ENCODE measurements at places on chromosomes 3 and 15. TPM values are rescaled to one million over a fixed set of nuclear protein-coding genes. Genes with fewer than 3 reads are reported as not detected.
A peak's percentile ranks its signal among the peaks of the same experiment; 100 is the strongest.

ROBO1 gene
- 19.0 TPM for total RNA-seq

MYNN gene
- 22.0 TPM for total RNA-seq

CTDSPL2 gene
- 86.4 TPM for total RNA-seq

PLSCR4 gene
- 20.4 TPM for total RNA-seq

GRCh38 chr3:32493437-32494414 is 8.9 kb downstream of the CMTM6 start:
- DNase-seq, result peak; percentile 48

- DNase-seq, result no peak
Observed at GRCh38 chr3:74582982-74583381, 31.5 kb downstream of the CNTN3 start.

DNA sequence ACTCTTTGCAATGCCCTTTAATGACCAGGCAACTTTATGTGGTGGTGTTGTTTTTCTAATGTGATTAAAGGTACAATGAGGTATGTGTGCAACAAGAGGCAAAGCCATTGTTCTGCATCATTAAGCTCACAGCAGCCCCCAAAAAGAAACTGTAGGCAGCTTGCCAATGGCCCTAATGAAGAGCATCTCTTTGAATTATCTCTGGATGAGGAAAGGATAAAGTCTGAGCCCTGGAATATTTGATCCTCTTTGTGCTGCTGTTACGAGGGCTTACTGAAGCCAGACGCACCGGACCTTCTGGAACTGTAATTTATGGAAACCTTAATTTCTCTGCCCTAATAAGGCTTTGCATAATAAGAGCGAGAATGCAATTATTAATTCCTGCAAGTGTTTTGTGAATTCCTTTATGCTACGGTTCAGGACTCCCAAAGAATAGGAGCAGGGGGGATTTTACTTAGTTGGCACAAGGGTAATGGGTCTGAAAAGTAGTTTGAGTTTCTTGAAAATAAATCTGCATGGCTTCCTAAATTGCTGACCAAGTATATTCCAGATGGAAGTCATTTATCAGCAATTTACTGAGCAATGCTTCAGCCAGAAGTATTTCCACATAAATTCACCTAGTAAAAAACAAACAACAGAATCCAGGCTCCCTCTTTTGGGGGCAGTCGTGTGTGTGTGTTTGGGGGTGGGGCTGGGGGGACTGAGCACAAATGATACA is 193.4 kb downstream of the PDZRN3 start:
- no peak for DNase-seq

GRCh38 chr3:14433106-14433505 is 30.7 kb downstream of the SLC6A6 start:
- no peak for DNase-seq

DNA sequence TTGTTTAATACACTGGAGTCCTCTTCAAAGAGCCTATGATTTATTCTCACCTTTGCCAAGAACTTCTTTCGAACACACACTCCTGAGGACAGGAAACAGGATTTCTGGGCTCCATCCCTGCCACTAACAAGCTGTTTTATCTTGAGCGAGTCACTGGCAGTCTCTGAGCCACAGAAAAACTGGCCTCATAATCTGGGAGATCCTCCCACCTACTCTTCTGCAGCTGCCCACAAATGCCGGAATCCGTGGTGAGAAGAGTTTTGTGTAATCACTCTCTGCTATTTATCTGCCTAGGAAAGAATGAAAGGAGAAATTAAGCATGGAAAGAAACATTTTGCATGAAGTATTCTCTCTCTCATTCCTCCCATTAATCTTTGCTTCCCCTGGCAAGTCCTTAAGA is 172.0 kb upstream of the TRIM42 start:
- DNase-seq, result peak; percentile 10

- DNase-seq, result peak; percentile 91
Observed at GRCh38 chr3:43455233-43455632, 166.6 kb downstream of the ANO10 start.

GRCh38 chr3:10006762-10007090 is 19.5 kb upstream of the FANCD2 start:
- DNase-seq, result no peak

DNA sequence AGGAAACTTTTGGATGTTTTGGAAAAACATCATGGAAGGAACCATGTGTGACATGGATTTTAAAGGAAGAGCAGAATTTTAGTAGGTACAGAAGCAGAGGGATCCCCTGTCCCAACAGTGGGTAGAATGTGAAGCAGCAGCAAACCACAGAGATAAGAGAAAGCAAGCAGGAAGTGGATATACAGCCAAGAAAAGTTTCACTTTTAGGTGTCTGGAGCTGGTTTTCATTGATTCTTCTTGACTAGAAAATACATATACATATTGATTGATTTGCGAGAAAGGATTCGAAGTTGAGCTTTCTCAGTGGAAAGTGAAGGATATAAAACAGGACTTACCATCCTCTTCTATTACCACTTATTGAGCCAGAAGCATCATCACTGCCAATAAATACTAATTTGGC is 133.5 kb downstream of the KCNMB2 start:
- no peak for DNase-seq

DNA sequence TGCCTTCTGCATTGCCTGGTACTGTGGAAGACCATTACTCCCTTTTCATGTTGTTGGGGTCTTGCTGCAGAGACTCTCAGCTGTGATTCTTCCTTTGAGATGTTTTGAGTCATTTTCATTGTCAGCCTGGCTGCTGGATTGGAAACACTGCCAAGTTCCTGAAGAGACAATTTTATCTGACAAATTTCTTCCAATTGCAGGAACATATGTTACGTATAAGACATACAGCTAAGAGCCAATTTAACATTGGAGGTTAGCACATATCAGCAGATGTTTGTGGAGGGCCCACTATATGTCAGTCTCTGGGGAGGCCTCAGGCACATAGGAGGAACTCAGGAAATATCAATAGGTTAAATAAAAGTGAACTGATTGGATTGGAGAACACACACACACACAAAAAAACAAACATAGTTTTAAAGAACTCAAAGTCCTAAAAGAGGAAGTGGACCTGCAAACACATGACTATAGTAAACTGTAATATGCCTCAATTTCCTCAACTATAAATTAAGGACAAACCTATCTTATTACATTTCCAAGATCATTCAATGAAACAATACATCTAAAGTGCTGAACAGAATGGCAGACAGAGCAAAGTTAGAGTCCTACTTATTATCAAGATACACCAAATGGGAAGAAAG is 172.3 kb downstream of the MYRIP start:
- DNase-seq, result no peak

DNA sequence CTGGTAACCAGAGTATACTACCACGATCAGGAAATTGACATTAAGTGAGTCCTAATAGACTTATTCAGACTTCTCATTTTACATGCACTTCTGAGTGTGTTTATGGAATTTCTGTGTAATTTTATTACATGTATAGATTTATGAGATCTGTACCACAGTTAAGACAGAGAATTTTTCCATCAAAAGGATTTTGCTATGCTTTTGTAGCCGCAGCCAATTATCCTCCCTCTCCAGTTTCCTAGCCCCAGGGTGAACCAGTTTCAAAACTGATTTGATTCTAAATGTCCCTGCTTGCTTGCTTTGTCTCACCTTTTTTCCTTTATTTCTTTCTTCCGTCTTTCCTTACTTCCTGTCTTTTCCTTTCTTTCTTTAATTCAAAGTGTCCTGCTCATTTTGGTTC is 661.2 kb upstream of the BCHE start:
- DNase-seq, result peak; percentile 18

DNA sequence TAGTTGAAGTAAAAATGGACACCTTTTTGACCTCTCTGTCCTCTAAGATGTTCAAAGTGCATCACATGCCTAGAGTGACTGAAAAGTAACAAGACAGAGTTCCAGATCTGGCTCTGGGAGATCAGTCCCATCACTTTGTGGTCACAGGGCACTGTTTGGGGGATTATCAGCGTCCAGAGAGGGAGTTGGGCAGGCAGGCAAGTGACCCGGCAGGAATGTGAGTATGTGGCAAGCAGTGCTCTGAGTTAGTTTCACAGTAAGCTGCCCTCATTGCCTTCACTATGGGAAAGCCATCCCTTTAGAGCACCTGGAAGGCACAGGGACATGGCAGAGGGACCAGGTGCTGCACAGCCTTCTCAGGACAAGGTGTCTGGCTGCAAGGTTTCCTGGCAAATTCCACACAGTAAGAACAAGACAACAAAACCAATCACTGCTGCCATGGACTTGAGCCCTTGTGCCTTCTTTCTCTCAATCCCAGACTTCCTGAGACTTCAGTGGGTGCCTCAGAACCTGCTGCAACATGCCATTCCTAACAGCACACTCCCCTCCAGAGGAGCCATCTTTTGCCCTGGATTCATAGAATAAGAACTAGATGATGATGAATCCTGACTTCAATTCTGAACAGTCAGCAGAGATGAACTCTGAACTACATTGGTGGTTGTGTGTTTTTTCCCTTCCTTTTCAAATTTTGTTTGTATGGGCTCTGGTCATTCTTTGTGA is 55.2 kb downstream of the TIPARP start:
- peak; percentile 38 for DNase-seq

- DNase-seq, result no peak
Observed at GRCh38 chr3:73437828-73438227, 186.9 kb downstream of the PDZRN3 start.
